ENCODE measurements at places on chromosomes 7 and 10.

GRCh38 chr7:156305351-156305750 lies 335.2 kb upstream of the RNF32 start:
- no peak for DNase-seq

DNA sequence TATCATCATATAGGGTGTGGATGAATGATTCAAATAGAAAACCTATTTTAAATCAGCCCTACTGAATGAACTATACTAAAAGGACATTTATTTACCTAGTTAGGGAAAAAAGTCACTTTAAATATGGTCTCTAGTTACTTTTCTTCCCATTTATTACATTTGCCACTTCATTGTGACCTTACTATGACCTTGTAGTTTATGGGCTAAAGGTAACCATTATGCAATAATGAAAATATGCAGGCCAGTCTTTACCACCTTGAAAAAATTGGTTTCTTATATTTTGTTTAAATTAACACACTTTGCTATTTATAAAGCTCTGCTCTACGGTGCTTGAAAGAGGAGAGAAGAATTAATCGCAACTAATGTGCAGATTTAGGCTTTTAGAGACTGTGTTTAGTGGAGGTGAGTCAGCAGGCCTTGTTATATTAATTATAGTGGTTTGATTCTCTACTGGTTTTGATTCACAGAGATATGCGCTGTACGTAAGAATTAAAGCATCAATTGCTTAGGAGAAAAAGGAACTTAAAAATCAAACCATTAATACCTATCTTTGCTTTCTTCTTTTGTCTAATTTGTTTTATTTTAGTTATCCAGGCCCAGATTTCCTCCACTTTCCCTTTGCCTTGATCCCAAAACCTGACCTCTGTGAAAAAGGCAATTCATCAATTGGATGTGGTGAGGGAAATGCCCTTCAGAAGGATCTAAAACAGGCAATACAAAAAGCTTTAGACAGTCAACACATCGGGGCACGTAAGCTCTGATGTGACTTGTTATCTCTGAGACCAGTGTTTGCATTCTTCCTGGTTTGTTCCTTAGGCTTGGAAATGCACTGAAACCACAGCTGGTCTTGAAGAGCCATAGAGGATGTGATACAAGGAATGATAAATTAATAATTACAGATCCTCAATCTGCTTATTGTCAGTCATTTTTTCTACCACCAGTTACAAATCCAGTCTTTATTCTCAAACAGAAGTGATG lies 141.2 kb upstream of the HDAC9 start:
- no peak for DNase-seq

GRCh38 chr7:31692871-31693270 lies 5.9 kb downstream of the PPP1R17 start:
- no peak for DNase-seq

GRCh38 chr7:150978126-150978789 lies at the start of gene KCNH2:
Gene KCNH2, minus strand, starts transcription at chr7:150978321. Its CDS starts 408 bp downstream, at chr7:150977913.
- peak; percentile 29 for DNase-seq

DNA sequence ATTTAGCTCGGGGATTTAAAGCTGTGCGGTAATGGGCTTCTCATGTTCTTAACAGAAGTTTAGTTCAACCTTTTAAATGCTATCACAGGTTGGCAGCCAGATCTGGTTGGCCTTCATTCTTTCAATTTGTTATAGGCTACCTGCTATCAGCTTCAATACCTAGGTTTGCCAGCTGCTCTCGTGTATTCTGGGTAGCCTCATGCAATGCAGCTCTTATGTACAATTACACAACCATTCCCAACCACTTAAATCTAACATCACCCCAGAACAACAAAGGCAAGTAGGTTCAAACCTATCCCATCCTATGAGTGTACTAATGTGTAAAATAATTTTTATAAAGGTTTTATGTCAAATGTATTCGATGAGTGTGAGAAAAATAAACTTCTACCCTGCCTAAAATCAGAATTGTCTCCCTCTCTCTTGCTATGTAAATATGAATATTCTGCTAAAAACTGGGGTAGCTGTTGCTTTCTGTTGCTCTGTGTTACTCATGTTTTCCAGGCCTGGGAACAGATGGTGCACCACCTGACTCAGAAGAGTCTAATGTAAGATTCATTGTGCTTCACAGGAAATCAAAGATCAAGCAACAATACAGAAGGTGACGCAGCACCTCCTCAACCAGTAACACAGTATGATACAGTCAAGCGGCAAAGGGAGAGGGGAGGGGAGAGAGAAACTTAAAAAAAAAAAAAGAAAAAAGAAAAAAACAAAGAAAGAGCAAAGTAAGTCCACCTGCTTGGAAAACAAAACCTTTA lies 188.6 kb downstream of the ETV1 start:
- no peak for DNase-seq

GRCh38 chr7:101935521-101936141 lies 118.2 kb downstream of the CUX1 start:
- DNase-seq, result no peak

DNA sequence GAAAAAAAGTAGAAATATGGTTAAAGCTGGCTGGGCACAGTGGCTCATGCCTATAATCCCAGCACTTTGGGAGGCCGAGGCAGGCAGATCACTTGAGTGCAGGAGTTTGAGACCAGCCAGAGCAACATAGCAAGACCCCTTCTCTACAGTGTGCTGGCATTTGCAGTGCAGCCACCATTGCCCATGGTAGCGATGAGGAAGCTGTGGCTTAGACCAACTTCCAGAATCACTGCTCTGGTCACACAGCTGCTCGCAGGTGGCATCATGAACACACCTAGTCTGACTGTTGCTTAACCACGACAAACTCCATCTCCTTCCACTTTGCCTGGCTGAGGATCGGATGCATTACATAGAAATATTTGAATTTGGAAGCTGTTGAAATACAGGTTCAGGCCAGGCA lies 137.1 kb downstream of the CUX1 start:
- DNase-seq, result no peak

GRCh38 chr10:119555178-119555784 lies 12.8 kb upstream of the RGS10 start:
- DNase-seq, result no peak

- no peak for DNase-seq
These were observed 195.8 kb upstream of the NEBL start for GRCh38 chr10:21092683-21093524.

DNA sequence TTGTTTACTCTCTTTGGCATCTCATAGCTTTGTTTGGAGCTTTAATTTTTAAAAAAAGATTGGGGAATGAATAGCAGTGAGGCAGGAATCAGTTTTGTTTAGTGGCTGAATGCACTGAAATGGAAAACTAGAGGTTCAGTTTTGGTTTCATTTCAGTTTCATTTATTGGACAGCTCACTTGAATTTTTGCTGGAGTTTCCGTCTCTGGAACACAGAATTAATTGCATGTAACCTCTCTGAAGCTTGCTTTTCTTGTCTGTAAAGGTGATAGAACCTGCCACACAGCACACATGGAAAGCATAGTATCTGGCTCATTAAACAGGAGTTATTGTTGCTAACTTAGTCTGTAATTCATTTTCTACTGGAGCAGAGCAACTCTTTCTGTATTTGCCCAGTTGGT lies 7.1 kb downstream of the GRM8 start:
- no peak for DNase-seq

- DNase-seq, result peak; percentile 69
These were observed 83.0 kb upstream of the DNAJB6 start for GRCh38 chr7:157253850-157254249.

GRCh38 chr10:117936976-117937375 lies 109.8 kb downstream of the RAB11FIP2 start:
- no peak for DNase-seq

GRCh38 chr10:132637477-132638129 lies 100.0 kb downstream of the INPP5A start:
- DNase-seq, result no peak

- DNase-seq, result no peak
These were observed 27.4 kb upstream of the CAPZA2 start for GRCh38 chr7:116834815-116835504.

- no peak for DNase-seq
These were observed 203.1 kb downstream of the CDC14C start for GRCh38 chr7:49127359-49127913.

DNA sequence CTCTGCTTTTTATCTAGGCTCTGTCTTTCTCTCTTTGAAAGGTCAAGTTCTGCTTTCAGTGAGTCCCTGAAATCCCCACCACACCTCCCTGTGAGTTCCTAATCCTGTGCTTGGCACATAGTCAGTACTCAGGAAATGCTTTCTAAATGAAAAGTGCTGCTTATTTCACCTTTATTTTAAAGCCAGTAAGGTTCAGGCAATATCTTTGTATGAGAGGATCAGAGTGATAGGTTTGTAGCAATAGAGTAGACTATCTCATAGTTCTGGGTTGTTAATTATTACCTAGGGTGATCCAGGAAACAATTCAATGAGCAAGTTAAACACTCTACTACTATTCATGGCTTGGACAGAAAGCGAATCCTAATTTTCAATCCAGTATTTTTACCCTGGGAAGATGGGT lies 7.4 kb upstream of the LAMB1 start:
- DNase-seq, result no peak

DNA sequence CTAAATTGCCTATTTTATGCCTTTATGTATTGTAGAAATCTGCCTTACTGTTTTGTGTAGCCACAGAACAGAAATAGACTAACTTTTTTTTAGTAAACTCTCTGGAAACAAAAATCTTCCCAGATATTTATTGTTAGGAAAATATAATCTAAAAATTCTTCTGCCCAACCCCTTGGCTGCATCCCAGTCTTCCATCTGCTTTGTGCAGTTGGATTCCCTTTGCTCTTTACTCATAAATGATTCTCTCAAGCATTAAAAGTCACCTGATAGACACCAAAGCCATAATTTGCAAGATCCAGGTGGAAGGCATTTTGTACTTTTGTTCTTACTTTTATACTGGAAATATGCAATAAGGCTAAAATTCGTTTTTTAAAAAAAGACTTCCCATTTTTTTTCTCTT lies 6.1 kb upstream of the CAV2 start:
- no peak for DNase-seq

DNA sequence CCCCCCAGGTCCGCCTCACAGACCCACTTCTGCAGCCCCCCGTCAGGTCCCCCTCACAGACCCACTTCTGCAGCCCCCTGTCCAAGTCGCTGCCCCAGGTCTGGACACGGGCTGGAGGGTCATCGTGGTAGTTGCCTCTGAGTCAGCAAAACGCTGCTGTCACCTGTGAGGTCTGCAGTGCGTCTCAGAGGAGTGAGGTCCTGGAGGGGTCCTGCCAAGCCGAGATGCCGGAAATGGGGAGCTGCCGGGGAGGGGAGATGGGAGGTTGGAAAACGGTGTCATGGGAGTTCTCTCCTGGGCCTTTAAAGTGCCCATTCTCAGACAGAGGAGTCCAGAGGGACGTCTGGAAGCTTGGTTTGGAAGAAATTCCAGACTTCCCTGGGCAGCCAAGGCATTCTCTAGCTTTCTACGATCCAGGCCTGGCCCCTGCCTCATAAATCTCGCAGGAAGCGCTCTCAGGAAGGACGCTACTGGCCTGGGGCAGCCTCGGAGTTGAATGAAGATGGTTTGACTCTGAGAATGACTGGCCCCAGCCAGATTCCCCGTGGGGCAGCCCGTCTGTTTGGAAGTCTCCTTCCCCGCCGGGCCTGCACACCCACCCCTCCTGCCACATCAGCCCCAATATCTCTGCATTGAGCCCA lies 38.7 kb downstream of the CALML3 start:
- no peak for DNase-seq

GRCh38 chr10:118768041-118768919 lies 13.5 kb upstream of the CACUL1 start:
- DNase-seq, result no peak

GRCh38 chr10:67764012-67764822 lies 68.2 kb upstream of the CTNNA3 start:
- peak; percentile 98 for DNase-seq

DNA sequence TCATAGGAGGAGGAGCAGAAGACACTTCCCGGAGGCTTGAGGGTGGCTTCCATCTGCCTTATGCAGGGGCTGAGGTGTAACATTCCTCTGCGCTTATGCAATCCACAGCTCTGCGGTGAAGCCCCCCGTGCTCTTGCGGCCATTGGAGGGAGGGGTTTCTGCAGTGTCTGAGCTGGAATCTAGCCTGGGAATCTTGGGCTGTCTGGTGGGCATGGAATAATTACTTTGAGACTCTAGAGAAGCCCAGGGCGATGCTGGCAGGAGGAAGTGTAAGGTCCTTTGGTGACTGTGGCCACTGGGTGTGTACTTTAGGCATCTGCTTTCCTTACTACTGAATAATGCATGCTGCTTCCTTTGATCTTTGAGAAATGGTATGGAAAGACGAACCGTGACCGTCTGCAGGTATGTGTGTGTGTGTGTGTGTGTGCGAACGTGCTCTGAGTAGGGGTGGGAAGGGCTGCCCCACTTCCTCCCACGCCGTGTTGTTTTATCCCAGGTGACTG lies 181.0 kb downstream of the PRPF18 start:
- no peak for DNase-seq

DNA sequence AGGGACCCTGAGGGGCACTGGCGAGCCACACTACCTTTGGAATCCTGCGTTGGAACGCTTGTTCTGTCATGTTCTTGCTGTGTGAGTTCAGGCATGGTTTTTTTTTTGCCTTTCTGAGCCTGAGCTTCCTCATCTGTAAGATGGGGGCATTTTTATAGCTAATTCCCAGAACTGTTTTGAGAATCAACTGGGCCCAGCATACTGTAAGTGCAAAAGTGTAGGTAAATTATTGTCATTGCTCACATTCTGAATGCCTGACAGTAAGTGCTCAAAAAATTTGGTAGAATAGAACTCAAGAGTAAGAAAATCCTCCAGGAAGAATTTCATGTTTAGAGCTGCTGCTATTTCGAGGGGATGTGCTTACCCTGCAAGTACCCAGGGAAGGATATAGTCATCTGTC lies 22.2 kb downstream of the SLC25A28 start:
- DNase-seq, result no peak

- no peak for DNase-seq
These were observed 699.4 kb upstream of the GALNT17 start for GRCh38 chr7:70432567-70433001.

- DNase-seq, result no peak
These were observed 83.4 kb downstream of the AGMO start for GRCh38 chr7:15478401-15478800.

- DNase-seq, result no peak
These were observed 101.8 kb downstream of the ST8SIA6 start for GRCh38 chr10:17352583-17352982.

- no peak for DNase-seq
These were observed 386.0 kb upstream of the HPS1 start for GRCh38 chr10:98832738-98833137.

- no peak for DNase-seq
These were observed 5.4 kb downstream of the IDI1 start for GRCh38 chr10:1043532-1043995.

DNA sequence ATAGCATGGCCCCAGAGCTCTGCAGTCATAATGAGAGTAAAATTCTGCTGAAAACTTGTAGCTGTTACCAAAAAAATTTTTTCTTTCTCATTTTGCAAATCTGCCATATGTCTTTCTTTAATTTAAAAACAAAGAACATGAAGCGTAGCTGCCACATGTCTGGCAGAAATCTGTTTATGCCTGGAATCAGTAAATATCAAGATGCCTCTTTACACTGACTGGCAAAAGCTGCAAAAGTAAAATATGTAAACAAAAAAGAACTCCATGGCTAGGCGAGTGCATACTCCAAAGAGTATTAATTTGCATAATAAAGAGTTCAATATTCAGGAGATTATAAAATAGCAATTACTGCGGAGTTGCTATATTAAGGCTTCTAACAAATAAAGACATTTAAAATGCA lies 130.9 kb upstream of the SP8 start:
- no peak for DNase-seq
